ENCODE measurements at places on chromosomes 7 and 10. TPM values are rescaled to one million over a fixed set of nuclear protein-coding genes. Genes with fewer than 3 reads are reported as not detected.
A peak's percentile ranks its signal among the peaks of the same experiment; 100 is the strongest.

DNA sequence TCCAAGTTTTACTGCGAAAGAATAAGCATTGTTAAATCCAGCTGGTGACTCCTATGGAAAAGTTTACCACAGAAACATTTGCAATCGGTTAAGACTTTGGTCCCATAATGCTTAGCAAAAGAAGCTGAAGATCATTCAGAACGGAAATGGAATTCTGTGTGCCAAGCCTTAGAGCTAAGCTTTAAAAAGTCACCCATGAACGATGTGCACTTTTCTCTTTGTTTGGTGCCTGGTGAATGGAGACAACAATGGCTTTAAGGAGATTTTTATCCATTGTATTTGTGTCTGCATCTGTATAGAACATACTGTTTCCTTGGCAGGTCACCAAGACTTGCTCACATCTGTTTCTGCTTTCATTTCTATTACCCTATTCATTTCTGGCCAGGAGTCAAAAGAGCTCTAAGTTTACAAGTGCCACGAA, 26.3 kb upstream of the COL1A2 start:
- DNase-seq = no peak

Gene TEX36
- not detected for total RNA-seq

GRCh38 chr10:117626228-117626627, 83.7 kb downstream of the EMX2 start:
- no peak for DNase-seq

GRCh38 chr7:155815332-155816191, 3.3 kb upstream of the SHH start:
- no peak for DNase-seq

- no peak for DNase-seq
Measured at GRCh38 chr10:44520651-44521050, 135.8 kb upstream of the CXCL12 start.

DNA sequence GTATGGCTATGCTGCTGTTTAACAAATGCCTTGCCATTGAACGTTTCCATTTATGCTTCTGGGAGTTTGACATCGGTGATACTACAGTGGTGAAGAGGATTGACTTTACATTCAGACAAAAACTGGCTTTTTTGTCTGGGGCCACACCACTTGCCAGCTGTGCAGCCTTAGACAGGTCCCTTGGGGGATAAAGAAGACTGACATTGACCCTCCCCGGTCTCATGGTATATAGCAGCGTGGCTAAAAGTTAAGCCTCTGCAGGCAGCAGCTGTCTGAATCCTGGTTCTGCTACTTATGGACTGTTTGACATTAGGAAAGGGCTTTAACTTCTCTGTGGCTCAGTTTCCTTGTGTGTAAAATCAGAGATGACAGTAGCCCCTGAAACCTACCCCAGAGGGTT, 42.0 kb upstream of the PTF1A start:
- DNase-seq = no peak

Gene AMPH
- total RNA-seq = 16.4 TPM

GRCh38 chr7:131130324-131130723, 197.4 kb upstream of the MKLN1 start:
- DNase-seq = no peak

DNA sequence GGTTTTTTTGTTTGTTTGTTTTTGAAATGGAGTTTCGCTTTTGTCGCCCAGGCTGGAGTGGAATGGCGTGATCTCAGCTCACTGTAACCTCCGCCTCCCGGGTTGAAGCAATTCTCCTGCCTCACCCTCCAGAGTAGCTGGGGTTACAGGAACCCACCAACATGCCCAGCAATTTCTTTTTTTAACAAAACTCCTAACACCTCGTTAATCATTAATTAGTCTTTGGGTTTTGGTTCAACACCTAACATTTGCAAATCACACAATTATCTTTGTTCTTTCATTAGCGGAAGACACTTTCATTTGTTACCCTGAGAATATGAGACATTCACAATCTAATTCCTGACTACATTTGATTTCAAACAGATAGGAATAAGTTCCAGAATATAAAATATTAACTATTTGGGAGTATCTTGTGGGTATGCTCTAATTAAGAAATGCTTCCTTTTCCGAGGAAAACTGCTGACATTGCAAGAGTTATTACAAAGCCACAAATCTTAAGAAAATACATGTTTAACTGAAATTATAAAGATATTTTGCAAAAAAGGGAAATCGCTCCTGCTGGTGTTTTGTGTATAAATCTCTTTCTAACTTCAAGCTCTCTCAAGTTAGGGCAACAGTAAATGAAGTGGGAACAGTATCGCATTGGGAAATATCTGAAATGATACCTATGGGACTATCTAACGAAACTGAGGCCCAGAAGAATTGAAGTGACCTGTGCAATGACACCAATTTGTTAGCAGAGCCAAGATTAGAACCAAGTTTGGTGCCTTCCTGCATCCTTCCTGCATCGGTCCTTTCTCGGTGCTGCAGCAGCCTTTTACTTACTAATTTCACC, 1.2 kb upstream of the LSM8 start:
- no peak for DNase-seq

DNA sequence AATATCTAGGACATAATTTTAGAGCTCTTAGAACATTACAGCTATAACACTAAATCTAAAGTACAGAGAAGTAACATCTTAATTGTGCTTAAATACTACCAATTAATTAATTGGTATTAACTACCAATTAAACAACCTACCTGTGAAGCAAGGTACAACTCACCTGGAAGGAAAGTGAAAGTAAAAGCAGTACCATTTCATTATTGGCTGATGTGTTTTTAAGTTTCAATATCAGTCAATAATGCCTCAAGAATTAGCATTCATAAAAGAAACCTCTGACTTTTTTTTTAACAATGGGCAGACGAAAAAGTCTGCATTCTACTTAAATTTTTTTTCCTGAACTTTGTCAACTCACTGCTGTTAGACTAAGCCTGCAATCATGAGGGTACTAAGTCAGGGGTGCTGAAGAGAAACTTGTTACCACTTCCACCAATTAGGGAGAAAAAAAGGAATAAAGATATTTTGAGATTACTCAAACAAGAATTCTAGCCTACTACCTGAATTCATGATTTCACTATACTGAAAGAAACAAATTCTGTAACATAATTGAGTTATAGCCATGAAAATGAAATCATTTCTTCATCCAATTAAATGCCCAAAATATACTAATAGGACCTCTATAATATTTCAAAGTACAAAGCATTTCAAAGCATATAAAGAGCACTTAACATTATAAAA, 19.9 kb downstream of the UPF2 start:
- no peak for DNase-seq

DNA sequence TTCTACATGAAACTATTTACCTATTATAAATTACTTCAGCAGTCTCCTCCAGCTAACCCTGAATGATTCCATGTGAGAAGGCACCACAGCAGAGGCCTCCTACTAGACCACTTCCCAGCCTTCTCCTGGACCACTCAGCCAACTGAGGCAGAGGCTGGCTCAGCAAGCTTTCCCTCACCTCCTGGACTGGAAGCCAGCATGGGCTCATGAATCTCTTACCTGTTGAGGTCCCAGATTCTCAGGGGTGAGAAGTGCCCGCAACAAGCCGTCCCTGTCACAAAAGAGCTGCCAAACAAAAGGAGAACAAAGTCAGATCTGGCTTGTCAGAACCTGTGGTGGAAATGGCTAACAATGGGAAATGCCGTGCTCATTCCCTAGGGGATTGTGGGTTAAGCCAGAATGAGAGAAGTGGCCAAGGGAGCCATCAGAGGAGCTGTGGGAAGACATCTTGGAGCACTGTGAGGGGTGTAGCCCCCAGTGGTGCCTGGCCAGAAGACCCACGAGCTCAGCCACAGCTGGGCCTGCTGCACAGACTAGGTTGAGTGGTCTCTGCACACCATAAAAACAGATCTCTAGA, 36.5 kb downstream of the DPCD start:
- DNase-seq = peak; percentile 35

Gene HNRNPH3
- total RNA-seq = 91.4 TPM
